ENCODE measurements at places on chromosomes 11 and 22. TPM values are rescaled to one million over a fixed set of nuclear protein-coding genes. Genes with fewer than 3 reads are reported as not detected.

The DDIAS gene
- total RNA-seq, result 1.7 TPM

The RTN4R gene
- total RNA-seq, result 0.55 TPM

The SULT4A1 gene
- total RNA-seq, result 1.7 TPM

The SCUBE2 gene
- 29.2 TPM for total RNA-seq

The COMMD9 gene
- 77.8 TPM for total RNA-seq

The C1QTNF4 gene
- 1.1 TPM for total RNA-seq

The MMP8 gene
- total RNA-seq, result 2.6 TPM

The OR8G5 gene
- total RNA-seq, result not detected

The FERMT3 gene
- 58.9 TPM for total RNA-seq

The MRPL17 gene
- 42.2 TPM for total RNA-seq

The IGF2 gene
- 148 TPM for total RNA-seq

The CEP126 gene
- 6.5 TPM for total RNA-seq

The KCTD14 gene
- total RNA-seq, result 1.4 TPM

The GDPD4 gene
- total RNA-seq, result not detected

The ZNF143 gene
- total RNA-seq, result 38.2 TPM

The MMP13 gene
- total RNA-seq, result not detected

The HOATZ gene
- total RNA-seq, result not detected

The TCN1 gene
- total RNA-seq, result not detected

The HTR3A gene
- total RNA-seq, result not detected

The ACR gene
- total RNA-seq, result 4.5 TPM

The TBX1 gene
- 3.0 TPM for total RNA-seq

The TBX10 gene
- not detected for total RNA-seq

The SCN3B gene
- total RNA-seq, result 1.3 TPM

The CSF2RB gene
- 13.3 TPM for total RNA-seq

The OR51E2 gene
- total RNA-seq, result not detected

The PRODH gene
- 2.5 TPM for total RNA-seq

The OR51B4 gene
- total RNA-seq, result not detected

The YPEL1 gene
- 2.2 TPM for total RNA-seq

The ANKK1 gene
- 0.13 TPM for total RNA-seq

The REXO2 gene
- total RNA-seq, result 85.9 TPM

The SCGB1A1 gene
- total RNA-seq, result not detected

The CECR2 gene
- total RNA-seq, result 1.1 TPM

The KLHL35 gene
- total RNA-seq, result 0.61 TPM

The P2RY2 gene
- 1.4 TPM for total RNA-seq

The BATF2 gene
- total RNA-seq, result 2.1 TPM

The SCGB1C1 gene
- total RNA-seq, result not detected

The KCNQ1 gene
- 10.7 TPM for total RNA-seq

The MRGPRE gene
- total RNA-seq, result not detected
